ENCODE measurements at places on chromosomes 2 and 18.

DNA sequence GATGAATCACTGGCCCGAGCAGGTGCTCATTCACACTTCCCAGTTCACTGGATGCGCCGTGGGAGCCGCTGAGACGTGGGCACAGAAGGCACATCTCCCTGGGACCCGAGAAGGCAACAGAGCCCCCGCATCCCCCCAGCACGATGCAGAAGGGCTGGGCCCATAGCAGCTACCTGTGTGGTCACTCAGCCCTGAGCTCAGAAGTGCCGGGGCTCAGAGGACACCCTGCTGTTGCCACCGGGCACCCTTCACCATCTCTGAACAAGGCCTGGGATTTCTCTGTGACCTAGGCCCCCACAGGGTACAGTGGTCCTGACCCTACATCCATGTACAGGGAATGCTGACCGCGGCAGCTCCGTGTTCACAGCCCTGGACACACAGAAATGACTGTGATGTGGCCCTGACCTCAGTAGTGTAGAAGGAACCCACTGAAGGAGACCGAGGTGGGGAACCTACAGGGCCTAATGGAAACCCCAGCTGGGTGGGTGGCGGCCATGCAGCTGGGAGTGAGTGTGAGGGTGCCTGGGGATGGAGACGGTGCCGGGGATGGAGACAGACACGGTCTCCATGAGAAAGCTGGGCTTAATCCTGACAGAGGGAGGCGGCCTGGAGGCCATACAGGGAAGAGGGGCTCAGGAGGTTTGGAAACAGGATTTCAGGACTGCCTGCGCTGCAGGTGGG lies 111.9 kb upstream of the OTOS start:
- no peak overlapping the region for H3K27ac ChIP-seq
- no peak for DNase-seq
- H3K27me3 ChIP-seq, result peaks cover 13% of the 10 kb centered on the region
- H3K4me3 ChIP-seq, result no peak overlapping the region

DNA sequence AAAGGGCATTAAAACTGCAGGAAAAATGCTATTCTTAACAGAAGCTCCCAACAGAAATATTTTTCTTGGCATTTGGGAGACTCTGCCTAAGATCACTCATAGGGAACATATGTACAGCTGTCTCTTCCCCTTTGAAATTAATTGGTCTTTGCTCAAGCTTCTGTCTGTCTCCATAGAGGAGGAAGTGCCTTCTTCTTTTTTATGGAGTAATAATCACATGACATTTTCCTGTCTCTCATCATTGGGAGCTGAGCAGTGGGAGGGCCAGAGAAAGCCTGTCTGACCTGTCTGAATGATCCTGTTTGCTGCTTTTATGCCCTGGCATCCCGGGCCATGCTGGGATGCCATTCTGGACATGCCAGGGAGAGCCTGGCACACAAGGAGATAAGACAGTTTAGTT lies 145.6 kb downstream of the AQP4 start:
- H3K27me3 ChIP-seq, result no peaks in the 10 kb centered on the region
- H3K36me3 ChIP-seq, result no peaks in the 10 kb centered on the region
- DNase-seq, result no peak
- no peak overlapping the region for H3K4me3 ChIP-seq
- no peaks in the 10 kb centered on the region for H3K4me1 ChIP-seq

GRCh38 chr2:11011359-11011758 lies 99.6 kb downstream of the KCNF1 start:
- no peaks in the 10 kb centered on the region for H3K4me1 ChIP-seq
- no peaks in the 10 kb centered on the region for H3K36me3 ChIP-seq

GRCh38 chr2:236828820-236829219 lies 256.9 kb upstream of the COPS8 start:
- H3K27ac ChIP-seq, result no peak overlapping the region
- no peak overlapping the region for H3K4me3 ChIP-seq
- H3K27me3 ChIP-seq, result peaks cover 13% of the 10 kb centered on the region
- no peak for DNase-seq
- peaks cover 3% of the 10 kb centered on the region for H3K36me3 ChIP-seq
- no peaks in the 10 kb centered on the region for H3K4me1 ChIP-seq

- DNase-seq, result no peak
- H3K27me3 ChIP-seq, result no peaks in the 10 kb centered on the region
- H3K36me3 ChIP-seq, result peaks cover 6% of the 10 kb centered on the region
- H3K4me1 ChIP-seq, result peaks cover 21% of the 10 kb centered on the region
Measured at GRCh38 chr2:85831735-85832134, 57.1 kb downstream of the ST3GAL5 start.

- no peaks in the 10 kb centered on the region for H3K36me3 ChIP-seq
- no peak for DNase-seq
- H3K27ac ChIP-seq, result no peak overlapping the region
- no peaks in the 10 kb centered on the region for H3K4me1 ChIP-seq
- no peaks in the 10 kb centered on the region for H3K27me3 ChIP-seq
Measured at GRCh38 chr2:13751955-13752354, 880.6 kb upstream of the LRATD1 start.

GRCh38 chr2:139271149-139271548 lies 491.0 kb upstream of the NXPH2 start:
- no peaks in the 10 kb centered on the region for H3K27me3 ChIP-seq
- H3K36me3 ChIP-seq, result no peaks in the 10 kb centered on the region
- H3K27ac ChIP-seq, result no peak overlapping the region
- H3K4me1 ChIP-seq, result no peaks in the 10 kb centered on the region
- no peak overlapping the region for H3K4me3 ChIP-seq

DNA sequence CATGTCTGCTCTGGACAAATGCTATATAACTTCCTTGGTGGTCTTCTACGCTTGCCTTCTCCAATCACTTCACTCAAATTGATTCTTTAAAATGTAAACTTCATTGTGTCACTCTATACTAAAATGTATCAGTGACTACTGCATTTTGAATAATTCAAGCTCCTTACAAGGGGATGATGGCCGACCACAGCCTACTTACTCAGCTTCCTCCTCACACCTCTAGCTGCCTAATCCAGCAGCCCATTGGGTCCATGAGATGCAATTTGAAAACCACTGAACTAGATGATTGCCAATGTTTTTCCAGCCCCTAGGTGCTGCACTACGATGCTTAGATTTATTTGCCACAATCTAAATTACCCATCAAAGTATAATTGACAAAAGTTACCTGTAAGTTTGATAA lies 120.7 kb downstream of the CTAGE1 start:
- peaks cover 2% of the 10 kb centered on the region for H3K4me1 ChIP-seq
- no peak overlapping the region for H3K27ac ChIP-seq

DNA sequence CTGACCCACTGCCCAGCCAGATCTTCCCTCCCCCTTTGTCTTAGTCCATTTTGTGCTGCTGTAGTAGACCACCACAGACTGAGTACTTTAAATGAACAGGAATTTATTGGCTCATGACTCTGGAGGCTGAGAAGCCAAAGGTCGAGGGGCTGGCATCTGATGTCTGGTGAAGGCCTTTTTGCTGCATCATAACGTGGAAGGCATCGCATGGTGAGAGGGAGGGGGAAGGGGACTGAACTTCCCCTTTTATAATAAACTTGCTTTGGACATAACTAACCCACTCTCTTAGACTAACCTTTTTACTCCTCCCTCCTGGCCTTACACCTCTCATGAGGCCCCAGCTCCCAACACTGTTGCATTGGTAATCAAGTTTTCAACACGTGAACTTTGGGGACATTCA lies 83.8 kb downstream of the MAP4K4 start:
- H3K27me3 ChIP-seq, result no peaks in the 10 kb centered on the region
- H3K36me3 ChIP-seq, result peaks cover 3% of the 10 kb centered on the region
- no peak overlapping the region for H3K4me3 ChIP-seq
- no peak for DNase-seq

DNA sequence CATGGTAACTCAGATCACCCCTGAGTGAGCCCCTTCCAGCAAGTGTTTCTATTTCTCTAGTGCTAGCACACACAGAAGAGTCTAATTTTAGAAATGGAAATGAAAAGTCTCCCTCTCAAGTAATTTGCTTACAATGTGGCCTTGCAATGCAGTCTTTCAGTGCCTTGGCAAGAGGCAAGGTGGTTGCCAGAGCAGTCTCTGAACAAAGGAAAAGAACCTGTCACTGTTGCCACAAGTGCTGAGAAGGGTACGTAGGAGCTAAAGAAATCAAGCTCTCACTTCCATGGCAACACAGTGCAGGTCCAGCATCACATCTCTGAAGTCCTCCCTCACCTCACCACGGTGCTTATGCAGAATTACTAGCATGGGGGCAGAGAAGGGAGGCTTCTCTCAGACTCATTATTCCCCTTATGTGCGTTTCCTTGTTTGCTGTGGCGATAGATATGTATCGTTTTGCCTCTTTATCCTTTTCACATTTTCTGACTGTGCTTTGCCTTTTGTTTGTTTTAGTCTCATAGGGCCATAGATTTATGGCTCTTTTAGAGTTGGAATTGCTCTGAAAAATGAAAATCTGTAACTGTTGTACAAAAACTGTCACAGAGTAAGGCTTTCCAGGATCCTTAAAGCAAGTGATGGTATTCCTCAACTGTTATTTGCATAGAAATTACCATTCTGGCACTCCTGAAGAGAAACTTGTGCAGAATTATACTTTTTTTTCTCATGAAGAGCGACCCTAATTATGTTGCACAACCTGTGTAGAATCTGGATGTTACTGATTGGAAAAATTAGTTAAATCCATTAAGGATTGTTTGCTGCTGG lies 164.8 kb downstream of the CCDC85A start:
- no peak overlapping the region for H3K27ac ChIP-seq
- DNase-seq, result no peak
- H3K4me3 ChIP-seq, result no peak overlapping the region

DNA sequence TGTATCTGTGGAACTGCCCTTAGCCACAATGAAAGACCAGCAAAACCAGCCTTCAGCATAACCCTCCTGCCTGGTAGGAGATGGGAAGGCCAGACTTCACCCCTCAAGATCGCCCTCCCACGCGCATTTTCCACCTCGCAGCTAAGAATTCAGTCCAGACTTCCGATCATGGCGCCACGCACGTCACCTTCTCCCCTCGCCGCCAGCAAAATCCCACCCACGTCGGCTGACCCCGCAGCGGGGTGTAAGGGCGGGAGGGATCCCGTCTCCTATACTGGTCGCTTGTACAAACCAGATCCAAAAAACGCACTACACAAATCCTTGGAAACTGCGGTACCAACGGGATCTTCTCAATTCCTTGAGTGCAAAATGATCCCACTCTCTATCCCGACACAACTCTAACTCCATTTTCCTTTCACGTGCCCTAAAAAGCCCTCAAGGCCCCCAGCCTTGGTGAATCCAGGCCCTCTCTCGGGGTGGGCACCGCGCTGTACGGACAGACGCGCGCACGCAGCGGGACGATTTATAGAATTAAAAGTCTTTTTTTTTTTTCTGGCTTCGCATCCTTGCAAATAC lies 1.0 kb upstream of the BMPR2 start:
- peak overlapping the region; percentile 94 for H3K27ac ChIP-seq
- peaks cover 18% of the 10 kb centered on the region for H3K36me3 ChIP-seq
- H3K27me3 ChIP-seq, result no peaks in the 10 kb centered on the region
- DNase-seq, result peak; percentile 2
- peaks cover 32% of the 10 kb centered on the region for H3K4me1 ChIP-seq

DNA sequence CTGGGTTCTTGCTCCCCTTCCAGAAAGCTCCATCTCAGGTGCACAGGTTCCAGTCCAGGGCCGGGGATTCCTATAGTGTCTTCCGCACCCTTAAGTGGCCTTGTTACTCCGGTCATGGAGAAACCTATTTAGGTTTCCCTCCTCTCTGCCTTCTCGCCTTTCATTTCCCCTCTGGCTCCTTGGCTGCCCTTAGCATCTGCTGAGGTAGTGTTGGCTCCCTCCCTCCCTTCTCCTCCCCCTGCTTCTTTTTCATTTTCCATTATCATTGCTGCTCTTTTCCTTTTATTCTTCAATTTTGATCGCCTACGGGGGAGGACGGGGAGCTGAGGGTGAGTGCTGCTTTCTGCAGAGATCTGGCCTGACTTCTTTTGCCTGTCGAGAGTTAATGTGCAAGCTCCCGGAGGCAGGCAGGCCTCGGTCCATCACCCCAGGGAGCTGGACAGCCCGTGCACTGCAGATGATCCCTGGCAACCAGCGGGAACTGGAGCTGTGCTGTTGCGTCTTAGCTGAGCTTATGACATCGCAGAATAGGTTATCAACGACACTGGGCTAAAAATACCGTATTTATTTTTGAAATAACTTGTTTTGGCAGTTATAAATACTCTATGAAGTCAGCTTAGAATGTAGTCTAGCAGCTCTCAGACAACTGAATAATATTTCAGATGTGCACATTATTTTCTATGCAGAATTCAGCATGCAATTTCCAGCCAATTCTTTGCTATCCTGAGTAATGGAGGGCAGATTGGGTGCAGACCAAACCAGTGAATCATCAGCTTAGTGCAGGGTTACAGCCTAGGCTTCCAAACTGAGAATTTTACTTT lies 141.9 kb downstream of the SLC4A3 start:
- no peak for DNase-seq
- peaks cover 37% of the 10 kb centered on the region for H3K27me3 ChIP-seq
- no peaks in the 10 kb centered on the region for H3K4me1 ChIP-seq
- no peak overlapping the region for H3K27ac ChIP-seq
- H3K36me3 ChIP-seq, result no peaks in the 10 kb centered on the region

DNA sequence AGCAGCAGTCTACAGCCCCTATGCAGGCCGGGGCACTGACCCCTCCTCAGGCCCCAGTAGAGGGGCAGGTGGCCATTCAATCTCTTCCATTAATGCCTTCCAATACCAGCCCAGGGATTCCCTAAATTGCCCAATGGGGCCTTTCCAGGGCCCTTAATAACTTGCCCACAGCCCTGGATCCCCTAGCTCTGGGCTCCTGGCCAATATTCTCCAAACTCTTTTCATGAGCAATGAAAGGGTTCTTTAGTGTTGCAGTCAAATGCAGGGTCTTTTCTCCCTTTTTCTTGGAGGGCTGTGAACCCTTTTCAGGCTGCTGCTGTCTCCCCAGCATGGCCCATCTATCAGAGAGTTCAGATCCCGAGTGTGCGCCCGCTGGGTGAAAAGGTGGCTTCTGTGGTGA lies 41.3 kb upstream of the SLC1A4 start:
- peak overlapping the region; percentile 25 for H3K4me3 ChIP-seq
- no peaks in the 10 kb centered on the region for H3K27me3 ChIP-seq
- H3K36me3 ChIP-seq, result no peaks in the 10 kb centered on the region
- peaks cover 39% of the 10 kb centered on the region for H3K4me1 ChIP-seq

GRCh38 chr18:14104906-14105748 lies 27.1 kb downstream of the ZNF519 start:
- H3K27ac ChIP-seq, result no peak overlapping the region
- DNase-seq, result no peak
- H3K4me1 ChIP-seq, result peaks cover 3% of the 10 kb centered on the region
- no peaks in the 10 kb centered on the region for H3K27me3 ChIP-seq
- no peaks in the 10 kb centered on the region for H3K36me3 ChIP-seq
- no peak overlapping the region for H3K4me3 ChIP-seq

DNA sequence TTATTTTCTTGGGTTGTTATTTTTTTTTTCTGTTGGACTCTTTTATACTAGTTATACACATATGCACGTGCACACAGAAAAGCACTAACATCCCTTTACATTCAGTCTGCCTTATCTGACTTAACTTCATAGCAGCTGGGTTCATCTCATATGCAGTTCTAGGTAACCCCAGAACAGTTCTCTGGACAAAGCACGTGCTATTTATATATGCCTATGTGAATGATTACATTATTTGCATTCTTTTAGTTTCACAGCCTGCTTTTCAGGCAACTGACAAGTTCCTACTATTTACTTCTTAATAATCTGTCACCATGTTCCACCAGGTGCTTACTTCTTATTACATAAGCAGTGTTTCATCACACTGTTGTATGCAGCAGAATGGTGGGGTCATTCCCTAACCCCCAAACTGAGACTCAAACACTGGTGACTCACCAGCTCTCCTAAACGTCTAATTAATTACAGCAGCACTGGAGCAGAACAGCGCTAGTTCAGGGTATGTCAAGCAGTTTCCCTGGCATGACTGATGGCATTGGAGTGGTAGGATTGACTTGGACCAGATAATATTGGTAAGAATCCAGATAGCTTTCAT lies 372.8 kb downstream of the CLIP4 start:
- peaks cover 28% of the 10 kb centered on the region for H3K27me3 ChIP-seq
- no peak overlapping the region for H3K27ac ChIP-seq
- no peak overlapping the region for H3K4me3 ChIP-seq
- no peaks in the 10 kb centered on the region for H3K36me3 ChIP-seq

Data from effector memory CD8-positive, alpha-beta T cell (primary cell).